Coronary artery (tissue), 2 donors: ENCODE measurements at places on chromosomes 16 and 17.

DNA sequence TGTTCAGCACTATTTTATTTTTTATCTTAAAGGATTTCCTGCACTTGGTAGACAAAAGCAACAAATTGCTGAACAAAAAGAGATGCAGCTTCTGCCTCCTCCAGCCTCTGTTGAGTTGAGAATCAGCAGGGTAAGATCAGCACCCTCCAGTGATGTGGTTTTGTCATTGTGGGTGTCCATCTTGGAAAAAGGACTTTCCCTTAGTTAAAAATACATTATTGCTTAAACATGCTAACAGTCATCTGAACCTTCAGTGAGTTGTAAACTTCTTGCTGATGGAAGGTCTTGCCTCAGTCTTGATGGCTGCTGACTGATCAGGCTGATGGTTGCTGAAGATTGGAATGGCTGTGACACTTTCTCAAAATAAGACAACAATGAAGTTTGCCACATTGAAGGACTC, 101.2 kb downstream of the PHKB start:
- no peak for DNase-seq

GRCh38 chr17:1906662-1907101, 76.9 kb downstream of the RPA1 start:
- no peak for DNase-seq

DNA sequence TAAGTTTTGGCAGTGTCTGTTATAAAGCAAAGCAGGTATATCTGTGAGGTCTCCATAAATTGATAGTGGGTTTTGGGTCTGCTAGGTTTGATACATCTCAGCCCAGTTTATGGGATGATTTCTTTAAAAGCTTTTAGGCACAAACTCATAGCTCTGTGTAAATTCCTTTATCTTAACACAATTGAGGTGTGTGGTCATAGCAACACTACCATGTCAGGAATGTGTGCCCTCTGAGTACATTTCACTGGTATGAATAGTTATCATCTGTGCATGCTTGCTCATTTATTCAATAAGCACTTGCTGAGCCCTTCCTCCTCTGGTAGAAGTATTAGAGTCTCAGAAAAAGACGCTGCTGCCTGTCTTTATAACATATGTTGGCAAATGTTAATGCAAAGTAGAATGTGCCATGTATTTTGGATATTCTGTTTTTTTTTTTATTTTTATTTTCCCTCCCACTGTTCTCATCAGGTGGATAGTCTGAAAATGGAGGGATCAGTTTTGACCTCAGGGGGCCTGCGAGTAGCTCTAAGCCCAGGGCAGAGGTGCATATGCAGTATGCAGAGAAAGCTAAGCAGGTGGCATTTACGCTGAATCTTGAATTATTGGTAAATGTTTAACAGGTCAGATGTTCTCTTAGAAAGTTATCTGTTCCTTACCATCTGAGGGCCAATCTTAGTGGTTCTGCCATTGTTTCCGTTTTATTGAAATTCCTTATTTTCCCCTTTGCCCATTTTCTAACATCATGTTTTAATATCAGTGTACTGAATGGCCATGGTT, 90.7 kb downstream of the WNT3 start:
- DNase-seq: no peak

DNA sequence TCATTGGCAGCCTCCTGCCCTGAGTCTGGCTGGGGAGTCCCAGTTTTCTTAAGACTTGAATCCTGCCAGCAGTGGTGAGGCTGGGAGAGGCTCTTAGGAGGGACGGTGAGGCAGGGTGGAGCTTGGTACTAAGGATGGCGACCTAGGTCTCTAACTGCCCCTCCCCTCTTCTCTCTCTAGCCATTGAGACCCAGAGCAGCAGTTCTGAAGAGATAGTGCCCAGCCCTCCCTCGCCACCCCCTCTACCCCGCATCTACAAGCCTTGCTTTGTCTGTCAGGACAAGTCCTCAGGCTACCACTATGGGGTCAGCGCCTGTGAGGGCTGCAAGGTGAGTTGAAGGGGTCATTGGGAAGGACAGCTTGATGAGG, 16.4 kb downstream of the GJD3 start:
- no peak for DNase-seq

GRCh38 chr17:12877953-12878669, 88.8 kb downstream of the ARHGAP44 start:
- no peak for DNase-seq

- peak; percentile 84 for DNase-seq
Observed at GRCh38 chr17:77834170-77835115, 124.1 kb upstream of the TNRC6C start.

- DNase-seq: no peak
Observed at GRCh38 chr16:86768999-86769398, 190.7 kb downstream of the FOXL1 start.

GRCh38 chr17:76276069-76276431, 10.9 kb downstream of the UBALD2 start:
- no peak for DNase-seq

GRCh38 chr17:29518359-29518758, 48.5 kb downstream of the ABHD15 start:
- no peak for DNase-seq

DNA sequence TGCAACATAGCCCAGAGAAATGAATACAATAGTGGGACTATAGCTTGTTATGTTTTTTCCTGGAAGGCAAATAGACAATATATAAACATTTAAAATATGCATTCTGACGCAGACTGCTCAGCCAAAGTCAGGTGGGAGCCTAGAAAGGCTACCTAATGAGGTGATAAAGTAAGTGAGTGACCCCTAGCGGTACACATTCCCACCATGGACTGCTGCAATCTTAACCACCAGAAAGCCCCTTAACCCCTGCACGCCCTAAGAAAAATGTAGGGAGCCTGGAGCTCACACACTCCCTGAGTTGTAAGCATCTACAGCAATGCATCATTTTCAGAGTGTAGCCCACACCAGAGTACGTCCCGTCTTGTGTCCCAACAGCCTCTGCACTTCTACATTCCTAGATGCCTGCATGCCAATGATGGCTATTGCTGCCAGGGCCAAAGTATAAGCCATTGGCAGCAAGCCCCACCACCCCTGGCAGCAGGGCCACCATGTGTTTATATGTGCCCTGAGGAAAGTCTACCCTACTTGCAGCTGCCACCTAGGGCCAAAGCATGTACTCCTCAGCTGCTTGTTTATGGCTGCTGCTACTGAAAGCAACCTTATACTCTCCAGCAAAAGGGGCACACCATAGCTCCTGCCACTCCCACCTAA, 127.6 kb downstream of the KIF2B start:
- no peak for DNase-seq

DNA sequence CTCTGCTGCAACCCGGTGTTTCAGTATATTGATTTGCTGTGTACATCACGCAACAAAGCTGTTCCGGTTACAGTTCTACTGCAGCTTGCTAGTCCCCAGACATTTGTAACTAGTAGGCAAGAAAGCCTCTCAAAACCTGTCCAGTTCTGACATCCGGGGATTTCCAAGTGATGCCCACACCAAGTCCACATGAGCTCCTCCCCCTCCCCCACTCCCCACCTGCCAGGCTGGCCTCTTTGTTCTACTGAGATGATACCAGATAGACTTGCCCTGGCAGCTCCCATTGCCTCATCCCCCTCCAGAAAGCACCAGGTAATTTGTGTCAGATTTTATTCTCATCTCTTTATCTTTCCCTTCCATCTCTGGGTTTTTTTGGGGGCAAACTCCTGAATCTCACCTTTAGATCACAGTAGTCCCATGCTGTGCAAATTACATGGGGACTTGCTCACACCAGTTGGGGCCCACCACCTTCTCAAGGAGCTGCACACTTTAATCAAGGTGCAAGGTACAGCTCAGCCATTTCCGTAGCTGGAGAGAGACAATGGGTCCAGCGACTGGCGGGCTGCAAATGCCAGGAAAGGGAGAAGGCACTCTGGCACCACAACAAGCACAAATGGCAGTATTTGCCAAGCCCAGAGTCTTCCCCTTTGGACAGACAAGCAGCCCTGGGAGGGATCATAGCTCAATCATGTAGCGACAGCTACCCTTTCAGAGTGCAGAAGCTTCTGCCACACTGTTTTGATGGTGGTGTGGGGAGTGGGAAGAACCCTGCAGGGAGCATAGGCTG, 183.1 kb downstream of the CYLD start:
- DNase-seq: no peak

DNA sequence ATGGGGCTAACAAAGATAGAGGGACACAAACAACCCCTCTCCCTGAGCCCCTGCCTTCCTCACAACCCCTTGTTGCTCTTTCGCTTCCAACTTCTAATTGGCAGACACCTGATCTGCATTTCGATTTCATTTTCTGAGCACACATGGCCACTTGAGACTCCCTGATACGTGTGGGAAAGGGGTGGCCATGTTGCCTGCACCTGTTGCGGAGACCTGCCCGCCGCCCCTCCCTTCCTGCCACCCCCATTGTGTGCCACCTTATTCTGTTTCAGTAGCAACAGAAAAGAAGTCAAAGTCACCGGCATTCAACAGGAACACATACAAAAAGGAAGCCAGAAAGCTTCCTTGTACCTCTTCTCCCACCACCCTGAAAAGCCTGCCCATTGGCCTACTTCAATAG, 254.7 kb upstream of the SOX9 start:
- no peak for DNase-seq

- DNase-seq: no peak
Observed at GRCh38 chr16:67394155-67395104, 1.1 kb upstream of the TPPP3 start.

DNA sequence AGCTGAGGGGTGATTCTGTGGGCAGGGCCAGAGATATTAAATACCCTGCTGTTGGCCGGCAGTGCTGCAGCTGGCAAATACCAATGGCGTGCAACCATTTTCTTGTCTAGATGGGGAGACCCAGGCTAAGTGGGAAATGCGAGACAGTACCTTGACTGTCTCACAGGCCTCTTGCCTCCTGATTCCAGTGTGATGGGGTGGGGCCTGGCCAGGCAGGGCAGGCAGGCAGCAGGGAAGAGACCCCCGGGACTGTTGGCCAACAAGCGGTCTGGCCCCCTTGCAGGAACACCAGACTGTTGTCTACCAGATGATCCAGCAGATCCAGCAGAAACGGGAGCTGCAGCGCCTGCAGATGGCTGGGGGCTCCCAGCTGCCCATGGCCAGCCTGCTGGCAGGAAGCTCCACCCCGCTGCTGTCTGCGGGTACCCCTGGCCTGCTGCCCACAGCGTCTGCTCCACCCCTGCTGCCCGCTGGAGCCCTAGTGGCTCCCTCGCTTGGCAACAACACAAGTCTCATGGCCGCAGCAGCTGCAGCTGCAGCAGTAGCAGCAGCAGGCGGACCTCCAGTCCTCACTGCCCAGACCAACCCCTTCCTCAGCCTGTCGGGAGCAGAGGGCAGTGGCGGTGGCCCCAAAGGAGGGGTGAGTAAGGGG, 5.7 kb upstream of the CISD3 start:
- no peak for DNase-seq

DNA sequence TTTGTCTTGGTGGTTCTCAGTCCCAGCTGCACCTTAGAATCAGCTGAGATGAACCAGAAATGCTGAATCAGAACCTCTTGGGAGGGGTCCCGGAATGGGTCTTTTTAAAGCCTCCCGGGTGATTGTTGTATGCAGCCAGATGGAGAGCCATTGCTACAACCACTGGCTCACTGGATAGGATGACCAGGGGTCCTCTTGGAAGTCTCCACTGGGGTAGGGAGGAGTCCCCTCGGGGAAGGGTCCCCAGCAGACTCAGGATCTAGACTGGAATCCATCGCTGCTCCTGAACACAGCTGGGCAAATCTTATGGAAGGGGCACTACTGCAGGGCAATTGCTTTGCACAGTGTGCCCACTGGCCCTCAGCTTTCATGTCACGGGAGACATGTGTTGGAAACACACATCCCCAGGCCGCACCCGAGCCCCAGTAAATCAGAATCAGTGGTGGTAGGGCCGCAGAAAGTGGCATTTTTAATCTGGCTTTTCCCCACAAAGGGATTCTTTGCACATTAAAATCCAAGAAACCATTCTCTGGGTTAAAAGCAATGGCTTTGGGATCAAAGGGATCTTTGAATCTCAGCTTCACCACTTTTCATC, 117.3 kb downstream of the IRX5 start:
- peak; percentile 40 for DNase-seq

- DNase-seq: no peak
Observed at GRCh38 chr16:69241926-69242325, 55.0 kb downstream of the SNTB2 start.

GRCh38 chr16:58614860-58615259, 14.8 kb downstream of the CNOT1 start:
- DNase-seq: no peak

DNA sequence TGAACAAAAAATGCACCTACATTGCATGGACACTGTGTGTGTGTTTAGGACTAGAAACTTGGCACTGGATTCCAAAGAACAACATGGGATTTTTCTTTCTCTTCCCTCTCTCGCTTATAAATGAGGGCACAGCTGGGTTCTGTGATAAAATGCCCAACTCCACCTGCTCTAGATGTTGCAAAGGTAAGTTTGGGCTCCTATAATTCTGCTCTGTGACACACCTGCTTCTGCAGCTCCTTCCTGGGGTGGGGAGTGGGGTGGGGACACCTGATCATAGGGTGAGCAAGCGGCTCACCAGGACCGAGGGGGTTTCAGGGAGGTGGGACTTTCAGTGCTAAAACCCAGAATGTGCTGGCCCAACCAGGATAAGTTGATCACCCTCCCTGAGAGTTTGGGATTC, 104.3 kb downstream of the AXIN2 start:
- no peak for DNase-seq

GRCh38 chr17:17970699-17971430, 1.3 kb downstream of the TOM1L2 start:
- no peak for DNase-seq

DNA sequence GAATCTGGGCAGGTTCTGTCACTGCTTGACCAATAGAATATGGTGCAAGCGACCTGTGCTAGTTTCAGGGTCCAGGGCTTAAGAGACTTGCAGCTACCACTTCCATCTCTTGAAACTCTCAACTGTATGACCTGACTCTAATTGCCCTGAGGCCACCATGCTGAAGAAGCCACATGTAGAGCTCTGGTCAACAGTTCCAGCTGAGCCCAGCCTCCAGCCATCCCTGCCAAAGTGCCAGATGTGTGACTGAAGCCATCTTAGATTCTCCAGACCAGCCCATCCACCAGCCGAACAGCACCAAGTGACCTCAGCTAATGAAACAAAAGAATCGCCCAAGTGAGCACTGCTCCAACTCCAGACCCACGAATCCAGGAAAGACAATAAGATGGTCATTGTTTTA, 3.4 kb upstream of the MT2A start:
- DNase-seq: no peak

DNA sequence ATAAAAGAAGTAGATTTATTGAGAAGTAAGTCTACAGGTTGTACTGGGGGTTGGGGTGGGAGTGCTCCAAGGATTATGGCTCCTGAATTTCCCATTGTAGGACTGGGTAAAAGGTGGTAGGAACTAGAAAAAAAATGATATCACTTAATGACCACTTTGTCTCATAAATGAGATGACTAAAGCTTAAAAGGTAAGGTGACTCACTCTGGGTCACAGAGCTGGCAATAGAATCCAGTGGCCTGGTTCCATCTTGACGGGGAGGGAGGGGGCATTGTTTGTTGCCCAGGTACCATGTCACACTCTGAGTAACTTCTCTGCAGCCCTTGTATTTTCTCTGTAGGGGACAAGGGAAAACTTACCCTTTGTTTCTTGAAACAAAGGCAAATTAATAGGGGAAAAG, 126.1 kb downstream of the PITPNC1 start:
- no peak for DNase-seq
